ENCODE measurements at places on chromosomes 1 and 21.
A peak's percentile ranks its signal among the peaks of the same experiment; 100 is the strongest.

DNA sequence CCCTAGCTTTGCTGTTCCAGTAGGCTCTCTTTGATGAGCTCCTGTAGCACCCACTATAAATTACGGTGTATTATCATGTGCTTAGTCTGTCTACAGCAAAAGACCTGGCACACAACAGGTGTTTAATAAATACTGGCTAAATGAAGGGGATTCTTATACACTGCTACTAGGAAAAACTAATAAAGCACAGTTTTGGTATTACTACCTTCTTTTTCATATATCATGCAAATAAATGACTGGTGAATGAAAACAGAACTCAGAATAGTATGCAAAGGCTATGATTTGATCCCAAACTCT lies 26.4 kb downstream of the WDR26 start:
- no peak for DNase-seq

DNA sequence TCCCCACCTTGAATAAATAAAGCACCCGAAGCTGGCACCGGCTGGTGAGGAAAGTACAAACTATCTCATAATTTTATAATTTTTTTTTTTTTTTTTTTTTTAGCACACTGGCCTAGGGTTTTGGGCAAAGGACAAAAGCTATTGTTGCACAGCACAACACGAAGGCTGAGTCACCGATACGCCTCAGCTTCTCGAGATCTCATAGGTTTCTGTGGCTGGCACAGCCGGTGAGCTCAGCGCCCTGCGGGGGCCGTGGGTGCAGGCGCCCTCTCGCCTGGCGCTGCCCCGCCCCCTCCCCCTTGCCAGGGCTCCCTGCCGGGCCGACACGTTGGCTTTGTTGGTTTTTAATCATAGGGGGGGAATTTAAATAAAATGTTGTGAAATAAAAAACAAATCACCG lies 17.2 kb downstream of the CASZ1 start:
- DNase-seq = no peak

DNA sequence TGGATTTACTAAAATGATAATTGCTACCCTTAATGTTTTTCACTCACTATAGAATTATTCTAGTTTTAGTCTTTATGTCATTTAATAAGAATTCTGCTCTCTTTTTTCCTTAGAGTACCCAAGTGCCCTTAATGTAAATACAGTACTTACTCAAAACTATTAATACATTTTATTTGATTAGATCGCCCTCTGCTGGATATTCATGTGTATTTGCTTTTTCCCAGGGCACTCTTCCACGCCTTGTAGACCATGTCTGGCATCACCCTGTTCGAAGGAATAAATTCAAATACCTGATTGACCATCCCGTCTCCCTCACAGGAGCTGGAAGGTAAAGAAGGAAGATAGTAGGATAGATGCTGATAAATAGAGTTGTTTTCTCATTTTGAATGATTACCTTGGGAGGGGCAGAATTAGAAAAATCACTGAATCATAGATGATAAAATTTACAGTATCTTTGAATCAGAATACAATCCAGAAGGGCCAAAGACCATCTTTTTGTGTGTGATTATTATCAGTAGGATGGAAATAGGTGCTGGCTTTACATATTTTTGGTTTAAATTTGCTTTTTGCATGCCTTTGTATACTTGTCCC lies 4.1 kb downstream of the AXDND1 start:
- DNase-seq = no peak

DNA sequence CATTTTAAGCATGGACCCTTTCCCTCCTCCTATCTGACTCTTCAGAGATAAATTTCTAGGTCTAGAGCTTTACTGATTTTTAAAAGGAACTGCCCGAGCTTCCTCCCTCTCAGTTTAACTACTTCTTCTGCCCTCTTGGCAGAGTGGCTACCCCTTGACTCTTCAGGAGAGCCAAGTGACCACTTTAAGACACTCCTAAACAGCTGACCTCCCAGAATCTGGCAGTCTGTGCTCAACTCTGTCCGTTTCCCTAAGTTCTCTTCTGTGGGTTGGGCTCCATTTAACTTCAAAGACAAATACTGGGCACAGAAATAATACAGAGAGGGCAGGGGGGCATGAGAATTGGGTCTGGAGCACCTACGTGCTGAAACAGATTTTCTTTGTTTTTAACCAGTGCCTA lies 196.3 kb upstream of the FOXD3 start:
- no peak for DNase-seq

GRCh38 chr1:110032327-110032726 lies 2.1 kb upstream of the STRIP1 start:
- DNase-seq = no peak

GRCh38 chr1:90728502-90729287 lies 11.6 kb upstream of the BARHL2 start:
- no peak for DNase-seq

GRCh38 chr1:214615109-214615508 lies 12.1 kb downstream of the CENPF start:
- DNase-seq = no peak

DNA sequence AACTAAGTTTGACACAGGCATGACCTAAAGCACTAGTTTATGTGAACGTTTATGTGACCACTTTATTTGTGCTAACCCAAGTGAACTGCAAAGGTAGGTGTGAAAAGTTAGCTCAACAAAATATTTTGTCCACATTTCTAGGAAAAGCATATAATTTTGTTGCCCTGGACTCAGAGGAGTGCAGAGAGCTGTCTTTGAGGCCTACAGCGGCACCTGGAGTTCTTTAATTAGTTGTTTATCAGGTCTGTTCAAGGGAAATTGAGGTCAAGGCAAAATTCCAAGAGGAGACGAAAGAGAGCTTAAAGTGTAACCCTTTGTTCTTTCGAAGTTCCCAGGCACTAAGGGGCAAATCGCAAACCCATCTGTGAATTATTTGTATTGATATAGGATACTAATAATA lies 1.3 kb downstream of the GIPC2 start:
- DNase-seq = no peak

DNA sequence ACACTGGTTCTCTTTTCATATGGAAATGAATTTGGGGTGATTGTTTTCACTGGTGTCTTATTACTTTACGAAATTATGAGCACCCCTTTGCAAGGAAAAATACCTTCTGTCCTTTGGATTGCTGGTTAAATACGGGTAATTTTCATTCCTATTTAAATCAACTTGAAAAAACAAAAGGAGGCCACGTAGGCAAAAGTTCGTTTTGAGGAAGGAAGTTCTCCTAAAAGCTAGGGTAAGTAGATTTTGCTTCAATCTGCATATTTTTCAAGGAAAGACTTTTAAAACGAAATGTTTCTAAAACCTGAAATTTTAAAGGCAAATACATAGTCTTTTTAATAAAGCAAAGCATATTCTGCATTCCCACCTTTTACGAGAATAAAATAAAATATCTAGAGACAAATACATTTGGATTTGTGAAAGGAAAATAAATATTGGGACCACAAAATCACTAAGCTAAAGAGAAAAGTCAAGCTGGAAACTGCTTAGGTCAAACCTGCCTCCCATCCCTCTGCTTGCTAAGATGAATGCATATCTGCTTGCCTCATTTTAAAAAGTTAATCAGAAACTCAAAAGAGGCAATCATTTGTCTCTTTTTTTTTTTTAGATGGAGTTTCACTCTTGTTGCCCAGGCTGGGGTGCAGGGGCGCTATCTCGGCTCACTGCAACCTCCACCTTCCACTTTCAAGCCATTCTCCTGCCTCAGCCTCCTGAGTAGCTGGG lies 70.9 kb upstream of the ETS2 start:
- DNase-seq = no peak

DNA sequence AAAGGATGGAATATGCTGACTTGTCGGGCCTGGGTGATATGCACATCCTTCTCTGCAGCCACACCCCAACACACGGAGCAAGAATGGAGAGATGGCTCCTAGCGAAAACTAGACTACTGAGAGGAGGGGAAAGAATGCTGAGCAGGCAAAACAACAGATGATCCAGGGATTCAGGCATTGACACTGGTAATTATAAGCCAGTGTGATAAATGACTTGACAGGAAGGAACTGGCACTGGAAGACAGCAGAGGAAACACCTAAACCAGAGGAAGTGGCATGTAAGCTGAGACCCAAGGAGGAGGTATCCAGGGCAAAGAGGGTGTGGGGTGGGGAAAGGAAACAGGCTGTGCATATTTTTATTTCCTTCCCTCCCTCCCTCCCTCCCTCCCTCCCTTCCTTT lies 31.7 kb upstream of the KHDRBS1 start:
- DNase-seq = no peak

- DNase-seq = no peak
These were observed 359.6 kb upstream of the PTBP2 start for GRCh38 chr1:96361961-96362360.

DNA sequence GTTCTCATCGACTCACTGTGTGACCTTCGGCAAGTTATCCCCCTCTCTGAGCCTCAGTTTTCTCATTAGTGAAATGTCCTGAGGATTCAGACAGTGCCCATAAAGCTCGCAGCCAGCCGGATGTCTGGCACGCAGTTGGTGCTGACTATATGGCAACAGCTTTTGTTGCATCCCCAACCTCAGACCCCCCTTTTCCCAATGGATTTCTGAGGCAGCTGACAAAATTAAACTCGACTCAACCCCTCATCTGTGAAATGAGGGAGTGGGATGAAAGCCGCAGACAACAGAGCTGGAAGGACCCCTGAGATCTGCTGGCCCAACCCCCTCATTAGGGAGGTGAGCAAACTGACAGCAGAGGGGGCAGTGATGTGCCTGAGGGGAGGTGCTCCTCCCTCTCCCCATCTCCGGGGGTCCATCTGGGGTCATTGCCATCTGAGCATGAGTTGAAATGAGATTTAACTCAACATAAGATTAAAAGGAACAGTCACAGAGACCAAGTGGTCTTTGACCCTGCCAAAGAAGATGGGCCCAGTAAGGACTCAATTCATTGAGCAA lies 40.4 kb downstream of the NKAIN1 start:
- DNase-seq = no peak

- no peak for DNase-seq
These were observed 22.8 kb downstream of the INSL5 start for GRCh38 chr1:66778266-66778665.

GRCh38 chr1:228374711-228375577 lies 31.7 kb downstream of the TRIM11 start:
- no peak for DNase-seq

- no peak for DNase-seq
These were observed 10.1 kb upstream of the ACTRT2 start for GRCh38 chr1:3011127-3011526.

- peak; percentile 54 for DNase-seq
These were observed 21.2 kb downstream of the SLC45A3 start for GRCh38 chr1:205658943-205659581.

DNA sequence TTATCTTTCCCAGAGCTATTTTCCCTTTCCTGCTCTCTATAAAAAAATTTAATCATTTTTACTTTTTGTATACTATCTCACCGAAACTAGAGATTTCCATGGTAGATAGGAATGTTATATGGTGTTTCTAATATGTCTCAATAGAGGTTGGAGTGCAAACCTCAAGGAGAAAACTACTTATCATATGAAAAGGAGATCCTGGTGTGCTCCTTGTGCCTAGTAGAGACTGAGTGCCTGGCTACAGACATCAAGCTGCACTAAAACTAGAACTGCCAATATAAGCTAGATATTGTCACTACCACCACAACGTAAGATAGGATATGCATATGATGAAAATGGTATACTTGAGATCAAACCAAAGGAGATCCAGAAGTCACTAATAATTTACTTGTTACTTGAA lies 67.0 kb downstream of the RGS18 start:
- DNase-seq = no peak

- no peak for DNase-seq
These were observed 129.5 kb upstream of the PRMT6 start for GRCh38 chr1:106926803-106927582.

DNA sequence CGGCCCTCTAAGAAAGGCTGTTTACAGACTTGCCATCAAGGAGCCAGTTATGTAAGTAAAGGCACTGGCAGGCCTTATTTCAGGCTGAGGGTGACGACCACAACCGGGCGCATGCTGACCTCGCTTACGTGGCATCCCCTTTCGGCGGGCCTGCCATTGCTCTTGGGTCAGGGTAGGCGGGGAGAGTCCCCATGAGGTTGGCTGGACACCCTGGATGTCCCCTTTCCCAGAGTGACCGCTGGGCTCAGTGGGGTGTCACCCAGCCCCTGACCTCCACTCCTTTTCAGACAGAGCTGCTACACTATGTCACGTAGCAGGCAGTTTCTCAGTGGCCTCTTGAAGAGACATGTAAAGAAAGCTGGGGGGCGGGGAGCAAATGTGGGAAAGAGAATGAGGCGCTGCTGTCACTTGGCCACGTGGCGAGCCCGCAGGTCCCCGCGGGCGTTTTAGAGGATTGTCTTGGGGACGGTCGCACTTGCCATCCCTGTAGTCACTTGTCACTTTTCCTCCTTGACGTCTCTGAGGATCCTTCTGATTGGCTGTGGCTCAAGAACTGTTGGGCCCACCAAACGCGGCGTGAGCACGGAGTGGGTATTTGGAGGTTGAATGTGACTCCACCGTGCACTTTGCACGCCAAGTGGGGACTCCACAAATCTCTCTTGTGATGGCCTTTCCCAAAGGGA lies 42.2 kb downstream of the SLC37A1 start:
- DNase-seq = no peak

DNA sequence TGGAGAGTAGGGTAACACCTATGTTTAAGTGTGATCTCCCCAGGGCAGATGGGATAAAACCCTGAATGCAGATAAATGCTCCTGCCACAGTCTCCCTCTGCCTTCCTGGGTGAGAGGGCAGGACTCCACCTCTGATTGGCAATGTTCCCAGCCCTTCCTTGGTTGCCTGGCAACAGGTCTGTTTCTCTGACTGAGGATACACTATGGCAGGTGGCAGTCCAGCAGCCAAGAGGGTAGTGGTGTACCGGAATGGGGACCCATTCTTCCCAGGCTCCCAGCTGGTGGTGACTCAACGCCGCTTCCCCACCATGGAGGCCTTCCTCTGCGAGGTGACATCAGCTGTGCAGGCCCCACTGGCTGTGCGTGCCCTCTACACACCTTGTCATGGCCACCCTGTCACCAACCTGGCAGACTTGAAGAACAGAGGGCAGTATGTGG lies at the start of gene DCDC2B:
TSS of gene DCDC2B (plus strand) at position 199 of the 438 bp plus-strand sequence. CDS start at position 204, 5 bp downstream.
- no peak for DNase-seq

GRCh38 chr1:33687000-33687399 lies 176.9 kb upstream of the HMGB4 start:
- DNase-seq = no peak

GRCh38 chr1:77056525-77056924 lies 162.7 kb downstream of the PIGK start:
- DNase-seq = no peak

DNA sequence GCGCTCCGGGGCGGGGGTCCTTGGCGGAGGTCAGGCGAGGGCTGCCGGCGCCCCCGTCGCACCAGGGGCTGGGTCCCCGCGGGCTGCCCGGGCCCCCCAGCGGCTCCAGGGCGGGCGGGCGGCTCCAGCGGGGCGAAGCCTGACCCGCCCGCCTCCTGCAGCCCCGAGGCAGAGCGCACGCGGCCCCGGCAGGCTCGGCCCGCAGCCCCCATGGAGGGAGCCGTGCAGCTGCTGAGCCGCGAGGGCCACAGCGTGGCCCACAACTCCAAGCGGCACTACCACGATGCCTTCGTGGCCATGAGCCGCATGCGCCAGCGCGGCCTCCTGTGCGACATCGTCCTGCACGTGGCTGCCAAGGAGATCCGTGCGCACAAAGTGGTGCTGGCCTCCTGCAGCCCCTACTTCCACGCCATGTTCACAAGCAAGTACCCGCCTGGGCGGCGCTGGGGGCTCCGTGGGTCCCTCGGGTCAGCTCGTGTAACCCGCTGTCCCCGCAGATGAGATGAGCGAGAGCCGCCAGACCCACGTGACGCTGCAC lies 817 bp downstream of the KLHL17 start:
- DNase-seq = no peak

Measured in activated CD8-positive, alpha-beta memory T cell treated with anti-CD3 and anti-CD28 coated beads for 4 hours (primary cell).